ENCODE measurements at places on chromosomes 13 and 19. TPM values are rescaled to one million over a fixed set of nuclear protein-coding genes. Genes with fewer than 3 reads are reported as not detected.

Gene MLNR
- not detected for total RNA-seq

Gene TNNI3
- total RNA-seq: not detected

Gene TMEM147
- 85.7 TPM for total RNA-seq

Gene CYTH2
- total RNA-seq: 34.3 TPM

Gene COG6
- total RNA-seq: 15.2 TPM

Gene APLP1
- total RNA-seq: 17.3 TPM

Gene BRSK1
- 6.3 TPM for total RNA-seq

All from epithelial cell of alveolus of lung (primary cell).